ENCODE measurements at places on chromosomes 3 and 15. TPM values are rescaled to one million over a fixed set of nuclear protein-coding genes. Genes with fewer than 3 reads are reported as not detected.

Gene KLF15
- 44.6 TPM for total RNA-seq

Gene SCAANT1
- total RNA-seq, result not detected

Gene ALG1L2
- total RNA-seq, result 1.5 TPM

Gene CGNL1
- total RNA-seq, result 54.9 TPM

Gene CLDN16
- total RNA-seq, result 0.14 TPM

Gene MTHFS
- total RNA-seq, result 40.4 TPM

Gene GORASP1
- 86.9 TPM for total RNA-seq

Gene STARD9
- total RNA-seq, result 15.4 TPM

Gene GRIP2
- 0.52 TPM for total RNA-seq

Gene PAQR5
- 37.9 TPM for total RNA-seq

Gene OIP5
- total RNA-seq, result 0.55 TPM

Gene ZNF774
- total RNA-seq, result 3.6 TPM

Gene SLC24A5
- total RNA-seq, result 0.84 TPM

Gene ADAMTS9
- 30.1 TPM for total RNA-seq

Gene ACKR4
- 8.0 TPM for total RNA-seq

Gene CKMT1B
- total RNA-seq, result 0.84 TPM

Gene NSMCE3
- total RNA-seq, result 6.7 TPM

Gene AADACL2
- total RNA-seq, result not detected

Gene LRRC31
- total RNA-seq, result 1.7 TPM

Gene ZNF80
- not detected for total RNA-seq

Gene STRA6
- total RNA-seq, result not detected

Gene JMJD7
- total RNA-seq, result 36.7 TPM

Gene UROC1
- not detected for total RNA-seq

Gene PFN2
- total RNA-seq, result 28.6 TPM

Gene DISP2
- 6.5 TPM for total RNA-seq

Gene STOML1
- 23.4 TPM for total RNA-seq

Gene CADPS
- total RNA-seq, result 1.1 TPM

Data from upper lobe of right lung (tissue), 1 donor.